ENCODE measurements at places on chromosomes 13 and 19.

DNA sequence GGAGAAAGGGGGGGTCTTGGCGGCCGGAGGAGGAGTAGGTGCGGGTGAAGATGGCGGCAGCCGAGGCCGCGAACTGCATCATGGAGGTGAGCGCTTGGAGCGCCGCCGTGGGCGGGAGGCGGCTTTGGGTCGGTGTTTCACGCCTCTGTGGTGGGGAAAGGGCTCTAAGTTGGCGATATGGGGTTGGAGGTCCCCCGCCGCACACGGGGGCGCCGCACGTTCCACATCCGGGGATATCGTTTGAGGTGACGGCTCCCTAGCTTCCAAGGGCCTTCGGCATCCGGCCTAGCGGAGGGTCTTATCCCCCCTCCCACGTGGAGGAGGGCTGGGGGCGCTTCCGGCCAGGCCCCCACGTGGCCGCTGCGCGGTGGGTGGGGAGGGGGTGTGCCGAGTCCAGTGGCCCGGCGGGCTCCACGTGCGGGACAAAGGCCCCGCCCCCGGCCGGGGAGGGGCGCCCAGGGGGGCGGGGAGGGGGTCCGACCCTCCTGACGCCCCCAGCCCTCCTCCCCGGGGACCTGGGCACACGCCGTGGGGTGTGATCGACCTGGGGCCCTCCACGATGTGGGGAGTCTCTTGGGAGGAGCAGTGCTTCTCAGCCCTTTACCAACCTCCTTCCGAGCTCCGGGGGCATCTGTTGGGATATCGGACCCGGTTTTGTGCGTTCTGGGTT, at the start of gene PRMT1:
TSS of gene PRMT1 (plus strand) at position 41 of the 670 bp plus-strand sequence. CDS start at position 51, 10 bp downstream.
- DNase-seq = peak; percentile 60

DNA sequence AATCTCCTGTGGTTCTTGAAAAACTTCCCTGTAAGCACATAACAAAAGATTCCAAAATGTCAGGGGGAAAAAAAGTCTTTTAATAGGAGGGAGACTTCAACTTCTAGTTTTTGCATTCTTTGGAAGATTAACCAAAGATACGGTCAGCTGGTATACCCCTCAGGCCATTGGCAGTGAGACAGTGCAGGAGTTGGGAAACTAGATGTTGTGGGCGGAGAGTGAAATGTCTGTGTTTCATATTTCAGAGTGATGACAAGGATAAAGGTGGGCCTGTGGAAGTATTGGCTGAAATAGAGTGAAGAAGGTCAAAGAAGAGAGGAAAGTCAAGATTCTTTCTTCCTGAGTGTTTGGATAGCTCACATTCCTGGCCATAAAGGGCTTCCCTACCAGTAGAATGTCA, 40.8 kb downstream of the CYP2B6 start:
- no peak for DNase-seq

- no peak for DNase-seq
Observed at GRCh38 chr13:32837973-32838927, 178.0 kb upstream of the KL start.

GRCh38 chr13:26445092-26445491, 112.4 kb upstream of the WASF3 start:
- DNase-seq = no peak

DNA sequence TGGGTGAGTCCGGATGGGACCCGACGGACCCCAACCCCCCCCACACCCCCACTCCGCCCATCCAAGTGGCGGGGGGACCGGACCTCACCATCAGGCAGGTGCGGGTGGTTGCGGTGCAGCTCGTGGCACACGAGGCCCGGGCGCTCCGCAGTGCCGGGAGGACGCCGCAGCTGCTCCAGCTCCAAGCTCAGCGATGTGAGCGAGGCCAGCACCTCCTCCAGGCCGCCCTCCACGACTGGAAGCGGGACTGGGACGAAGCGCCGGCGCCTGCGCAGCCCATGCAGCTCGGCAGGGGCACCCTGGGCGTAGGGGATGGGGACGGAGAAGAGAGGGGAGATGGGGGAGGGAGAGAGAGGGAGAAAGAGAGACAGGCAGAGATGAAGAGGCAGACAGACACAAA, 30.1 kb upstream of the OLFM2 start:
- no peak for DNase-seq

- DNase-seq = no peak
Observed at GRCh38 chr19:42332059-42332458, 6.6 kb downstream of the MEGF8 start.

GRCh38 chr13:98384739-98385138, 192.2 kb downstream of the STK24 start:
- DNase-seq = no peak

DNA sequence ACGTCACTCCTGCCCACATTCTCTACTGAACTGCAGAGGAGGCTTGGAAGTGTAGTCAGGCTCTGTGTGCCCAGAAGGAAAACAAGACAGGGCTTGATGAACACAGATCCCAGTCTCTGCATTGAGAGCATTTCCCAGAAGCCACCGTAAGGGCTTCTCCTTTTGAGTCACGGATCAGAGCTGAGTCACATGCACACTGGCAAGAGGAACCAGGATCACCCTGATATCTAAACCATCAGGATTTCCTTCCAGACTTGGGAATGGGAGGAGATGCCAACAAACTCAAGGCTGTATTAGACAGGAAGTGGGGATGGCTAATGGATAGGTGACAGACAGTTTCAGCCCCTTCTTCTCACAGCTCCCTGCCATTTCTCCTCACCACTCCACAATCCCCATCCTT, 17.7 kb upstream of the FBXO17 start:
- DNase-seq = no peak

GRCh38 chr13:46633416-46633815, 80.4 kb downstream of the LRCH1 start:
- no peak for DNase-seq

- DNase-seq = peak; percentile 67
Observed at GRCh38 chr19:13277104-13277809, 127.0 kb downstream of the IER2 start.

DNA sequence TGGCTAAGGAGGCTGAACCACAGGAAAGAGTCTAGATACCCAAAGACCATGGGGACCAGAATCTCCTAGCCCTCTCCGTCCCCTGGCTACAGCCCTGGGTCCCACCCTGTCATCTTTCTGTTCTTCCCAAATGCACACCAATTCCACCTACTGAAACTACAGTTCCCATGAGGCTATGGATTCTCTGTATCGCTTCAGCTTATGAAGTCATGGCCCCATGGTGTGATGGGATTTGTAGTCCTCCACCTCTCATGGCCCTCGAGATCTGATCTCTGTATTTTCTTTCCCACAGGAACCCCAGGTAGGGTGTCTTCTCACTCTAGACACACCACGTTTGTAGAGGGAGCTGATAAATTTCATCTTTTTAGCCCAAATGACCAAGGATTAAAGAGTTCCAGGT, 11.8 kb downstream of the PTPRH start:
- no peak for DNase-seq

DNA sequence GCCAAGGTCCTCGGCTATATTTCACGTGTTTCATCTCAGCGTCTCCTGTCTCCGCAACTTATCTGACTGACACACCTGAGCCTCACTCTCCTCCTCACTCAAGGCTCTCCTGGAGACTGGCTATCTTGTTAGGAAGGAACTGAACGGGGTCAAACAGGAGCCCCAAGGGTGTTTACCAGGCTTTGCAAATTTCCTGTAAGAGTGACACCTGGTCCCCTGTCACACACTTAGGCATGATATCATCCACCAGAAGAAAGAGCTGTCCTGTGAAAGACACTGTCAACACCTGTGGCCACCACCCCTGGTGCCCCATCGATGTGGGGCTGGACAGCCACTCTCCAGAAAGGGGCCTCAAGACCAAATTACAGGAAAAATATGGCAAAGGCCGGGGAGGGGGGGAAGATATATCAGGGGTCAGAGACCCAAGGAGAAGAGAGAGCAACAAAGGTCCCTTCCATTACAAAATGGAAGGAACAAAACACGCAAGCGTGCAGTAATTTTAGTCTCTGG, 2.9 kb downstream of the CD70 start:
- no peak for DNase-seq

- no peak for DNase-seq
Observed at GRCh38 chr13:111370570-111371535, 50.4 kb downstream of the TEX29 start.

Measured in NCI-H1436 (cell line).